ENCODE measurements at places on chromosomes 13 and 19.

GRCh38 chr19:1512671-1513498, at the start of gene ADAMTSL5:
Gene ADAMTSL5, minus strand, starts transcription at chr19:1513019. Its CDS starts 2,076 bp downstream, at chr19:1510943.
- DNase-seq = no peak

GRCh38 chr13:111505175-111505777, 184.8 kb downstream of the TEX29 start:
- DNase-seq = no peak

DNA sequence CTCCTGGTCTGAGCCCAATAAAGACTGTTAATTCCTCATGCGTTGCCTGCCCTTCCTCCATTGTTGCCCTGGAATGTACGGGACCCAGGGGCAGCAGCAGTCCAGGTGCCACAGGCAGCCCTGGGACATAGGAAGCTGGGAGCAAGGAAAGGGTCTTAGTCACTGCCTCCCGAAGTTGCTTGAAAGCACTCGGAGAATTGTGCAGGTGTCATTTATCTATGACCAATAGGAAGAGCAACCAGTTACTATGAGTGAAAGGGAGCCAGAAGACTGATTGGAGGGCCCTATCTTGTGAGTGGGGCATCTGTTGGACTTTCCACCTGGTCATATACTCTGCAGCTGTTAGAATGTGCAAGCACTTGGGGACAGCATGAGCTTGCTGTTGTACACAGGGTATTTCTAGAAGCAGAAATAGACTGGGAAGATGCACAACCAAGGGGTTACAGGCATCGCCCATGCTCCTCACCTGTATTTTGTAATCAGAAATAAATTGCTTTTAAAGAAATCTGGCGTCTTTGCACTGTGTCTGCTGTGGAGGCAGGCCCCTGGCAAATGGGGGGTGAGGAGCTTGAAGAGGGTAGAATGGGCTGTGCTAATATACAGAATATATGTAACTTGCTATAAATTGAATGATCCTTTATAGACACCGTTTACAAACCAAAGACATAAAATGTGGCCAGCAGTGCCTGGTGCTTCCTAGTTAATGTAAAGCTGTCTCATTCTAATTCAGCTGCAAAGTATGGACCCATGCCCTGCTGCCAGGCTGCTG, 4.2 kb upstream of the RPS11 start:
- no peak for DNase-seq

DNA sequence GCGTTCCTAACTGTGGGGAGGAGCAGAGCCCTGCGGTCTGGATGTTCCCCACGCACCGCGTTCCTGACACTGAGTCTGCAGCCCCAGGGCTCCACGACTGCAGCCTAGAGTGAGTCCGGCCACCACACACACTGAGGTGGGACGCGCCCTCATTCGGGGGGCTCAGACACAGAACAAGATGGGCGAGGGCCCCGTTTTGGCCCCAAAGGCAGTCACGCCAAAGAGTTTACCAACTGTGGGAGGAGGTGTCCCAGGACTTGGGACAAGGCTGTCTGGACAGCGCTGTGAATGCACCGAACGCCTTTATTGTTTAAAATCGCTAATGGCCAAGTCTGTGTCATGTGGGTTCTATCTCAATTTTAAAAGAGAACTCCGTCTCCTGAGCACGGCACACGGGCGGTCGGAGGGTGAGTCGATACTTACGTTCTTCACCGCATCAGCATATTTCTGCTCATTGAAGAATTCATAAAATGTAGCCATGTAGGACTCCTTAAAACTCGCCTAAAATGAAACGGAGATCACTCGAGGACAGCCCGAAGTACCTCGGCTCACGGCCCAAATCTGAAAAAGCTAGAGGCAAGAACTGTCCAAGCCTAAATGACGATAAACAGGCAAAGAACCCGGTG, 35.2 kb upstream of the C13orf46 start:
- no peak for DNase-seq

GRCh38 chr13:27250833-27251165, 559 bp upstream of the RPL21 start:
- DNase-seq = no peak

DNA sequence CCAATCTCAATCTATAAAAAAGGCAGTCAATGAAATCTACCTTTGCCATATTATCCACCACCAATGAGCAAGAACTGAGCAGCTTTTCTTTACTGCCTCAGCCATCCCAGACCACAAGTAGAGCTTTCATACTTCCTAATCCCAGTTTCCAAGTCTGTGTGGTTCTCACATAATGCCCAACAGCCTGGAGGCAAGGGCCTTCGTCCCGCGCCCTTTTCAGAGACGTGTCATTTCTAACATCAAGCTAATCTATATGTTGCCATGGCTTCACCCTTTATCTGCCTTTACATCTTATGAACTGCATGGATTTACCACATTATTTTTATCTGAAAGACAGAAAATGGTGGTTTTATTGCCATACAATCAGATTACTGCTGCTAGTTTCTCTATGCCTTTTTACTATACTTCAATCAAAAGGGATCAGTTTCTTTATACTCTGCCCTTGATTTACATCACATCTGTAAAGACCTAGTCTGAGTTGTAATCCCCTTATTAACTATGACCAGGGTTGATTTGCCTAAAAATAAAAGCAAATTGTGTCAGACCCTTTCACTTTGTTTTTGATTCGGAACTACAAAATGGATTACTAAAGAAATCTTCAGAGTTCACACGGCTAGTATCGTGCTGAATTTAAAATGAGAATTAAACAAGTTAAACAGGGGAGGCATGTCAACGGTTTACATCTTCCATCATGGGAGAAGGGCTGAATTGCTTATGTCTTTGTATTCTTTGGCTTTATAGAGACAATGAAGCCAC, 5.9 kb downstream of the EFNB2 start:
- DNase-seq = no peak

DNA sequence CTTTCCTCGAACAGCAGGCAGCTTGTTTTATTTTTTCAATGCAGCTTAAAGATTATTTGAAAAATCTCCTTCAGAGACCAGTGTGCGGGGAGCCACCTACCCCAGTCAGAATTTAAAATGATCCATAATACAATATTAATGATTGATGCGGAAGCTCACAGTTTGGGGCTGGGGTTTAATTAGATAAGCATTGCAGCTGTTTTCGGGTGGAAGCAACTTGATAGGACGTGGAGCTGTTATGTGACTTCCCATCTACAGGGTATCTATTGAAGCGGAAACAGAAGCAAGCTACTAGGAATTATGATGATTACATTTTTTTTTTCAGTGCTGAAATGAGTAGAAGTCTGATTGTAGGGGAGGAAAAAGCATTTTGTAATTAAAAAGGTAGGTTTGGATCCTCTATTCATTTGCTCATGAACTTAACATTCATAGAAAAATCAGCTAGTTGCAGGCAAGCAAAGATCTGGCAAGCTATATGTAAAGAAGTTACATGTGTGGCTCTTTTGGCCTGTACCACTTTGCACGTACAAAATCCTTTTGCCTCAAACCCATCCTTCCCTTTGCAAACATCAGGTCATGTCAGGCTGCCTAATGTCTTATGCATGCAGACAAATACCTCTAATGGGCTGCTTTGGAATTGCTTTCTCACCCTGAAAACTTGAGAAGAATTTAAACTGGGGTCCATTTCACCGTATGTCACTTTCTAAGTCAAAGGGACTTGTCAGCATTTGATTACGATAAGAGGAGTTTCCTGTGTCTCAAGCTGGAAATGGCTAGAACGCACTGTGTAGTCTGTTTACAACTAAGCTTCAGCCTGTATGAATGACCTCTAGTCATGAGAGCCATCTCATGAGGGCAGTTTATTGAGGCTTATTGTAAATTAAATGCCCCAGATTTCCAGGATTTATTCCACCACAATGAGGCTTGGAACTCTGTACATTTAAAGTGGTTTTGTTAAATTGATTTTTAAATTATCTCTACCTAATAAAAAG, 267.1 kb upstream of the TMTC4 start:
- no peak for DNase-seq

DNA sequence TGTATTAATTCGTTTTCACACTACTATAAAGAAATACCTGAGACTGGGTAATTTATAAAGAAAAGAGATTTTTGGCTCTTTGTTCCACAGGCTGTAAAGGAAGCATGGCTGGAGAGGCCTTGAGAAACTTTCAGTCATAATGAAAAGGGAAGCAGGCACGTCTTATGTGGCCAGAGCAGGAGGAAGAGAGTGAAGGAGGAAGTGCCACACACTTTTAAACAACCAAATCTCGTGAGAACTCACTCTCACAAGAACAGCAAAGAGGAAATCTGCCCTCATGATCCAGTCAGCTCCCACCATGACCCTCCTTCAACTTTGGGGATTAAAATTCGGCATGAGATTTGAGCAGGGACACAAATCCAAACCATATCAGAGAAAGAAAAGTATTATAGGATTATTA, 1255.9 kb upstream of the MIR17HG start:
- no peak for DNase-seq

DNA sequence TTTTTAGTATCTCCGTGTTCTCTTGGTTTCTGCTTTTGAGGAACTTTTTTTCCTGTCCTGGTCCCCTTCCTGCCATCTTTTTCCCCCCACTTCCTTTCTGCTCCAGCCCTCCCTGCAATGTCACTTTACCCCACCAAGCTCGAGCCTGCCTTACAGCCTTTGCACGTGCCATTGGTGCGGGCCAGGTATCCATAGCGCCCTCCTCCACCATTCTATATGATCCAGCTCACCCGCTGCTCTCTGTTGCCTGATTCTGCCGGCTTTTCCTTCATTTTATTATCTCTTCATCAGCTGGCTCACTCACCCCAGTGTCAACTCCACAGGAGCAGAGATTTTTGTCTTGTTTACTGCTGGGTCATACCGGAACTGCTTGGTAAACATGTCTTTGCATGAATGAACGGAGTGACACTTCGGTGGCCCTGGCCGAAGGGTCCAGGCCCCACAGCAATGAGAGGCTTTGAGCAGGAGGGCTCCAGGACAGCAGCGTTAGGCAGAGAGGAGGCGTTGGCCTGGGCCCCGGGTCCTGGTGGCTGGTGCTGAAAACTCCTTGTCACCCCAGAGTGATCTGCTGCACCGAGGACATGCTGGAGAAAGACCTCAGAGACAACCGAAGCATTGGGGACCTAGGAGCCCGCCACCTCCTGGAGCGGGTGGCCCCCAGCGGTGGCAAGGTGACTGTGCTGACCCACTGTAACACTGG, 1.2 kb downstream of the MRI1 start:
- no peak for DNase-seq

DNA sequence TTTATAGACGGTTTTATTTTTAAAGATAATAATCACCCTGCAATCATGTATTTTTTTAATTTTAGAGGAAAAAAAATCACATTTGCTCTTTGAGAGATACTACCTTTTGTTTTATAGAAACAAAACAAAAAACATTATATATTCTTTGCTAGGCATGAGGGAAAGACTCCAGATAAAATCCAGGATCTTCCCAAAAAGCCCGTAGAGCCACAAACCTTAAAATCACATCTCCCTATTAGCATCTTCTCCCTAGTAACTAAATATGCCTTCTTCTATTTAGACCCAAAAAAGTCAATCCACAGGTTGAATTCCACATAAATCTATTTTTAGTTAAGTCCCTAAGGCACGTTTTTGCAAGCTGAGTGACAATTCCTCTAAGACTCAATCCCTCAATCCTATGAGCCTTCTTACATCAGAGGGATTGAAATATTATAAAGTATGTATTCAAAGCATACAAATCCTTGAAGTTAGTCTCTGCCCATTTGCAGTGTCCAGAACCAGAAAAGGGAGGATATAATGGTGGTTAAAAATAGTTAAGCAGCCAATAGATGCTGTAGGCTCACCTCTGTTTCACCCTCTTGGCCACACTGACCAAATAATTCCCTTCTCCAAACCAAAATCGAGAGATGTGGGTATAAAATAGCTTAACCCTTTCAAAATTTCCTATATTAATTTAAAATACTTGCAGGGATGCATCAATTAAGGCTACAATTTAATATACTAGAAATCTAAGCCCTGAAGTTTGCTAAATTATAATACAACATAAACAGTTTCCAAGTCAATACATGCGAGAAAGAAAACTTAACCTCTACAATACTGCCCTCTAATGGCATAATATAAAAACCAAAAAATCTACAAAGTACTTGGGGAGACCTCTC, 64.0 kb downstream of the SERP2 start:
- DNase-seq = no peak

GRCh38 chr19:9076901-9077300, 10.0 kb upstream of the OR1M1 start:
- no peak for DNase-seq

DNA sequence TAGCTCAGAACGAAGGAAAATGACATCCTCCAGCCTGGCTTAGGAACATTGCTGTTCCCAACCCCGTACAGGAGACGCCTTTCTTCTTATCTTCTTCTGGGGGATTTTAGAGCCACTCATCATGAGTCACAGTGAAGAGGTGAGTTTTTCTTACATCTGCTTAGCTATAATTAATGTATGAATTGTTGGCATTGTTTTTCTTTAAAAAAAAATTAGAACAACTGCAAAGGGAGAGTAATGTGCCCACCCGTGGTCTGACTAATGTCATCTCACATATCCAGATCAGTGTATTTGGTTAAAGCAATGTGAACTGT, 310.6 kb upstream of the TSHZ3 start:
- no peak for DNase-seq

- DNase-seq = no peak
Observed at GRCh38 chr13:98810746-98811145, 58.3 kb upstream of the SLC15A1 start.

- DNase-seq = no peak
Observed at GRCh38 chr13:99821741-99822140, 149.8 kb downstream of the ZIC5 start.

DNA sequence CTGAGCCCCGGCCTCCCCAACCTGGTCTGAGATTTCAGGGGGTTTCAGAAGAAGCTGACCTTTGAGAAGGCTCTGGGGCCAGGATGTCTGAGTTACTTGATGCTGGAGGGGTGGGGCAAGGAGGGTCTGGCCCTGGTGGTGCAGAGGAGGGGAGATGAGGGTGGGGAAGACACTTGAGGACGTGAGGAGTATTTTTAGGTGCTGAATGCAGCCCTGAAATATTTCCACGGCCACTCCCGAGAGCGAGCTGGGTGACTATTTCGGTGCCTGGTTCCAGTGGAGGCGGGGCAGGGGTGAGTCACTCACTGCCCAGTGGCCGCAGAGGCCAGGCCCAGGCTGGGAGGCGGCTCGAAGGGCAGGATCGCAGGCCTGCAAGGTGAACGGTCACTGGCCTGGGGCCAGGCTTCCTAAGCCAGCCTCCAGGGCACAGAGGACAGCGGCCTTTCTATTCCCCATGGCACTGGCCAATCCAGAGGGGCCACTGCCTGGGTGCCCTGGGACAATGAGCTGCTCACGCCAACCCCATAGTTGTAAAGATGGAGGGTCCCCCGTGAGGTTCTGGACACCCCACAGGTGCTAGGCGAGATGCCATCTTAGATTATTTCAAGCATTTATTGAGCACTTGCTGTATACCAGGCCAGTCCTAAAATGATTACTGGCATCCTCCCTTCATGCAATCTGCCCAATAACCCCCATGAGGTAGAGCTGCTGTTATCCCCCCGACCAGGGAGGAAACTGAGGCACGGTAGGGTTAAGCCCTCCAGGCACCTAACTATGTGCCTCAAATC, 19.7 kb upstream of the JUND start:
- no peak for DNase-seq

GRCh38 chr13:66887088-66887487, 343.0 kb downstream of the PCDH9 start:
- no peak for DNase-seq

- no peak for DNase-seq
Observed at GRCh38 chr13:60120617-60121336, 43.0 kb downstream of the DIAPH3 start.

- no peak for DNase-seq
Observed at GRCh38 chr13:99985886-99986527, 4.4 kb downstream of the ZIC2 start.
